ENCODE measurements at places on chromosomes 13 and 19.
A peak's percentile ranks its signal among the peaks of the same experiment; 100 is the strongest.

DNA sequence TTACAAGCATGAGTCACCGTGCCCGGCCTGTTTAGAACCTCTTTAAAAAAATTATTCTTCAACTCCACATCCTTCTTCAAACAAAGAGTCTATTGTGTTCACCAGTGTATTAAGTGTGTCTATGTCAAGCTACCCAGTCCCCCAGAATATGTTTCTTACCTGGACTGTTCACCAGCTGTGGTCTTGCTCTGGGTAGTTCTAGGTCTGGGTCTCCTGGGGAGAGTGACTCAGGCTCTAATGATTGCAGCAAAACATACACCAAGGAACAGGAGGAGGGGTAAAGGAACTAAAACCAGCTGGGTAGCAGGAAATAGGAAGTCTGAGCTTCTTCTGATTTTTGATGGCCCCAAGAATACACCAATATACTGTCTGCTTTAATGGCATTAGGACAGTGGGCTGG is at the start of gene FPR1:
Gene FPR1, minus strand, starts transcription at position 224 of the 400 bp plus-strand sequence. CDS start 4,884 bp downstream, outside the sequence.
- no peak for DNase-seq

DNA sequence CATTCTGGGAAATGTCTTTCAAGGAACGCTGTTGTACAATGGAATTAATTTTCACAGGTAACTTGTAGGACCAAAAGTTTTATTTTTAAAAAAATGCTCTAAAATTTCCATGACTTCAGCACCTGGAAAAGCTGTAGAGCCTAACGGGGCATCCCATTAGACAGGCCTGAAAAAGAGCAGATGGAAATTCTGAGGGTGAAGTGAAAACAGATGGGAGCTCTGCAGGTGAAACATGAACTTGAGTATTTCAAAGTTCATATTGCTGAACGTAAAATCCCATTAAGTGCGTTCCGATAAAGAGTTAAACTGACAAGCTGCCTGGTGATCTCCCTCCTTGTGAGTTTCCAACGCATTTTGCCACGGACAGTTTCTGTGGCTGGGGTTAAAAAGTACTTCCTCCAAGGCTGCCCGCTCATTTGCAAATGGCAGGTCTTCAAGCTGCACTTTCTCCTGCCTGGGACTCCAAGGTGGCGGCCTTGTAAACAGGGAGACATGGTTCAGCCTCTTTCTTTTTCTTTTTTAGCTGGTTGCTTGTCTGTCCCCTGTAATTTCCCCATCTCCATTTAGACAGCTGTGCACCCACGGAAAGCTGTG is 450.4 kb downstream of the FGF9 start:
- no peak for DNase-seq

- peak; percentile 24 for DNase-seq
Observed at GRCh38 chr19:33175886-33176669, 18.1 kb upstream of the LRP3 start.

GRCh38 chr13:78632996-78633395 is 26.0 kb downstream of the OBI1 start:
- no peak for DNase-seq

DNA sequence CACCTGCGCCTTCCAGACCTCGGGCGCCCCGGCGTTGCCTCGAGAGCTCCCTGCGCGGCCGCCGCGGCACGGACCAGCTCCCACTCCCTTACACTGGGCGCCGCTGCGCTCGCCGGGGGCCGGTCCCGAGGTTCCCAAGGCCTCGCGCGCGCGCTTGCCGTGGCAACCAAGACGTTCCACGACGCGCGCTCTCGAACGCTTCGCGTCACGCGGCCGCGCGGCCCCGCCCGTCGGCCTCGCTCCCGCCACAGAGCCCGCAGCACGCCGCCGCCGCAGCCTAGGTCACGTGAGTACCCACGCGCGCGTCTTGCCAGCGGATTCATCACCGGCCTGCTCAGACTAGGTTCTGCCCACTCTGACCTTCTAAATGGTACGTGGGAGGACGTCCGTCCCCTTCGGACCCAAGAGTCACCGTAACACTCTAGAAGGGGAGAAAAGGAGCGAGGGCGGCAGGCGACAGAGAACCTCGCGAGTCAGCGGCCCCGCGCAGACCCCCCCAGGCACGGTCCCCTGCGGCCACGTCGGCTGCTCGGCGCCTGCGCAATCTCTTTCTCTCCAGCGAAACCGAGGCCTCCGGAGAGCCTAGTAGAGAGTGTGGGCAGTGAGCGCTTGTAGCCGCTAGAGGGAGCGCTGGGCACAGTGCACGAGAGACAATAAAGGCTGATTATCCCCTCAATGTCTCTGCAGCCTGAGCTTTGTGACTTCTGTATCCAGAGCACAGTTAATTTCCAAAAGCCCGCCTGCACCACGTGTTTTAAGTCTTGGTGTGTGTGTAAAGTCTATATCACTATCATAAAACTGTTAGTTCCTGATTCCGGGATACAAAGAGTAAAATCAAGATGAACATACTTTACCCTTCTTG is at the start of gene SPART:
Gene SPART, minus strand, starts transcription at position 173 of the 862 bp plus-strand sequence. CDS start 10,564 bp downstream, outside the sequence.
- DNase-seq: peak; percentile 92
